Inflammatory macrophage (primary cell): ENCODE measurements at places on chromosomes 7 and 10.

DNA sequence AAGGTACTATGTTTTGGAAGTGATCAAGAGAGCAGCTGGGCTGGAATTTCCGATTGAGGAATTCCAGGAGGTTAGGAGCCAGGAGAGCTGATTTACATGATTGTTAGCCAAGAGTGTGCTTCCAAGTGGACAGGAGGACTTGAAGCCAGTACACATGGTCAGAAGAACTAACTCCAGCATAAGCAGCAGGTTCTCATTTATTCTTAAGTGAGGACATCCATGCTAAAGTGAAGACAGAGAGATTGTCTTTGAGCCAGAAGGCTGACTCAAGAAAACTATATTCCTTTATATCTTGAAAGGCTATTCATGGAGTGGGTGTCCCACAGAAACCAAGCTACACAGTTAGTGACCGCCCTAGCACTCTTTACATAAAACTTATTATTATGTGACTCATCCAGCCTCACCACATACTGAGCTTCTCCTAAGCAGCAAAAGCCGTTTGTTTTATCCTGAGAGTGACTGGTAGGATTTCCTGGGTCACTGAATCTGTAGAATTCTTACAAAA is 56.7 kb upstream of the SEMA3A start:
- DNase-seq, result peak; percentile 71

GRCh38 chr7:77409739-77410547 is 6.2 kb downstream of the GSAP start:
- peak; percentile 95 for DNase-seq

DNA sequence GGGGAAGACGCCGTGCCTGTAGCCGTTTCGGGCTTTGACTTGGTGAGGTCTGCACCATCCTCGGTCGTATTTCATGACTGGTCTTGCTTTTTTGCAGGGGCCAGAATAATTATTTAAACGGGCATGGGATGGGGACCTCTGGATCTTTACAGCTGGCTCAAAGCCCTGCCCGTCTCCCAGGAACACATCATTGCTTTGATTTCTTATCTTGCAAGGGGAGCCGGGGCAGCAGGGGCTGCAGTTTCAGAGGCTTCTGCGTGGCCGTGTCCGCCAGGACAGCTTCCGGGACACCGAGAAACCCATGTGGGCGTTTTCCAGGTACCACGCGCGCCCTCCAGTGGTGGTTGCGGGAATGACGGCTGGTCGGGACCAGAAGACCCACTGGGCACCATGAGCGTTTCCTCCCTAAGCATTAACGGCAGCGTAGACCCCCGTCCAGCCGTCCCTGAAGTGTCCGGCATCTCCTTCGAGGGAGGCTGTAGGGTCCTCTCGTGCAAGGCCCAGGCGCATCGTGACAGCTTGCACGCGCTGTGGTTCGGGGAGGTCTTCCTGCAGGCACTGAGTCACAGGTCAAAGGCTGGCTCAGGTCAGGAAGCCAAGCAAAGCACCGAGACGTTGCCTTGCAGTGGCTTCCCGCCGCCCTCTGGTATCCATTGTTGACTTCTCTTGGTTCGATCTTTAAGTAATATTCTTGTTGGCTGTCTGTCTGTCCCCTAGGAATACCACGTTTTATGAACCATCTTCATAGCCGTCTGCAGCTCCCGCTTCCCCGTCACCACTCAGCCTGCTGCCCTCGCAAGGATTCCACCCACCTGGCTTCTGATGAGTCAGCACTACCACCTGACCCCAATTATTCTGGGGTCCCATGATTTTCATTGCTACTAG is 16.2 kb upstream of the ZFAND2A start:
- DNase-seq, result peak; percentile 76

GRCh38 chr7:150341263-150342120 is at the start of gene RARRES2:
Gene RARRES2, minus strand, starts transcription at chr7:150341629. Its CDS starts 1,020 bp downstream, at chr7:150340609.
- no peak for DNase-seq

DNA sequence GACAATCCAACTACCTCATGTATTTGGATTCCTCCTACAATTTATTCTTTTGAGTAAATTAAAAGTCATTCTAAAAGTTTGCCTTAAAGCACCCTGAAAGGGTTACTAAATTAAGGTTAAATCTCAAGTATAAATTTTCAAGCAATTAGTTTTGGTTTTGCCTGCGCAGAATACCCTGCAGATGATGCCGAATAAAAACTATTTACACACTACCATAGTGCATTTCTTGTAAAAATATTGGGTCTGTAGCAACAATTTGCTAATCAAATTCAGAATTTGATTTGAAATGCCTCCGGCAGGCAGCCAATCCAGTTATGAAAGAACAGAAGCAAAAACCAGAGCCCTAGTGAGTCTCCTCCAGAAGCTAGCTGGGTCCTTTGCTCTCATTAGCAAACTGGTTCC is 122.2 kb downstream of the TWIST1 start:
- DNase-seq, result no peak

GRCh38 chr10:83397806-83398205 is 741.5 kb upstream of the GHITM start:
- no peak for DNase-seq

GRCh38 chr10:84429926-84430520 is 101.6 kb downstream of the CCSER2 start:
- DNase-seq, result peak; percentile 29

GRCh38 chr7:100443096-100443840 is 7.0 kb upstream of the PPP1R35 start:
- no peak for DNase-seq
